ENCODE measurements at places on chromosomes 3 and 15.

GRCh38 chr3:118863731-118864322 is 170.8 kb downstream of the IGSF11 start:
- DNase-seq = no peak

DNA sequence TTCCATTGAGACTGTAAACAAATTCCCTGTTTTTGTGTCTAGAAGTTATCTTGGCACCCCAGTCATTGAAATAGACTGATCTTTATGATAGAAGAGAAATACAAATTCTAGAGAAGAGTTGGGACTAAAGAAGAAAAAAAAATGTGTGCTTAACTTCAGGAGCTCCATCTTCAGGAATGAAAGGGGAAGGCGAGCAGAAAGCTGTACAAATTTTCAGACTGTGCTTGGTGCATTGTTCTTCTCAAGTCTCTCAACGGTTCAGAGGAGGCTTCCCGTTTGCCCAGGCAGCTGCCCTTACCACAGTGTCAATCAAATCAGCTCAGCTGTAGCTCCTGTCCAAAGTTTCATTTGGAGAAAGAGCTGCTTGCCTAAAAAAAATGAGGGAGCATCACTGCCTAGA is 41.7 kb downstream of the OXSM start:
- no peak for DNase-seq

DNA sequence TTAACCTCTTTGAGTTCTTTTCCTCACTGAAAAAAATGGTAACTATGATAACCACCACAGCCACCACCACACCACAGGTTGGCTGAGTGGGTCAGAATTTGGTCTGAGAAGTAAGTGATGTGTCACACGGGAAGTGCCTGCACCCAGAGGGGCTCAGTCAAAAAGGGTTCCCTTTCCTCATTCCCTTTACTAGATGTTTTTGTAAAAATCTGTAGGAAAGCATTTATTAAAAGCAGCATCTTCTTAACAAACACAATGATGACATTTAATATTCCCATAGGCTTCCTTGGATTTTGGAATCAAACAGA is 23.2 kb downstream of the CFAP92 start:
- DNase-seq = no peak

GRCh38 chr3:165192610-165193192 is 3.5 kb downstream of the SLITRK3 start:
- no peak for DNase-seq

DNA sequence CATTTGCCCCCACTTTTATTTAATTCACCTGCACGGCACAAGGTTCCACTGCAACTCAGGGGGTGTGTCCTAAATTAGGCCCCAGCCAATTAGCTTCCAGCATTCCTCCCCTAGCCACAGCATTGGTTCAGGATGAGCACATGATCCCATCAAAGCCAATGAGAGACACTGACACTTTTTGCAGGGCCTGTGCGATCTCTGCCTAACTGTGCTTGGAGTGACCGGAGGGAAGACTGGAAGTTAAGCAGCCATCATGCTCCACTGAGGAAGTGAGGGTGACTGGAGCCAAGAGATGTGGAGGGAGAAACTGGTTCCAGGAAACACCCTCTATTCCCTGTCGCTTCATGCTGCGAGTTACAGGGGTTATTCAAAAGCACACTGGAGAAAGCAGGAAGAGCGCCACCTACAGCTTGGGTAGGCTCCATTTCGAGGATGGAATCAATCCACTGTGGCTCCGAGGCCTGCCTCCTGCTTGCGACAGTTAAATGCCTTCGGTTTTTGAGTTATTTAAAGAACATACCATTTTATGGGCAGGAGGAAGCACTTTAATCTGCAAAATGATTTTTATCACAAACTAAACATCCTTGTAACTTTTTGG is 122.2 kb upstream of the WNT5A start:
- no peak for DNase-seq
